Adipocyte (in vitro differentiated cells): ENCODE measurements at places on chromosomes 6 and 20.

DNA sequence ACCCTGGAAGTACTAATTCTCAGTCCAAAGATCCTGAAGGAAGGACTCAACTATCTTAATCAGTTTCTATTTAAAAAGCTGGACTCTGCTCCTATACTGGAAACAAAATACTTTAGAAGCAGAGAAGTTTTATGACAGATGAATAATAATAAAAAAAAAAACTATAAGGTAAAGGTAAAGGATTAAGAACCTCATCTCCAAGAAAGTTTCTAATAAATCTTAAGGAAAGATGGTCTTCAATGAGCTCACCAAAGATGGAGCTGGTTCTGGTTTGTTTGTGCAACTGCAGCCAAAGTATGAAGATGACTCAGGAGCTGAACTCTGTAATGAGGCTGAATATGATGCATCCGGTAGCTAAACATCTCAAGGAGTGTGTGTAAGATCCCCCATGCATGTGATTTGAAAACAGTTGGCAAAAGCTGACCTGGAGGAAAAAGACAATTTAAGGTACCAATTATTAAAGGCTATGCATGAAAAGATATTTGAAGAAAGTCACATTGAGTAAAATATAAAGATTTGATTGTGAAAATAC, 25.2 kb downstream of the MED23 start:
- peak; percentile 82 for DNase-seq

GRCh38 chr6:142927271-142927580, 17.8 kb downstream of the HIVEP2 start:
- no peak for DNase-seq

DNA sequence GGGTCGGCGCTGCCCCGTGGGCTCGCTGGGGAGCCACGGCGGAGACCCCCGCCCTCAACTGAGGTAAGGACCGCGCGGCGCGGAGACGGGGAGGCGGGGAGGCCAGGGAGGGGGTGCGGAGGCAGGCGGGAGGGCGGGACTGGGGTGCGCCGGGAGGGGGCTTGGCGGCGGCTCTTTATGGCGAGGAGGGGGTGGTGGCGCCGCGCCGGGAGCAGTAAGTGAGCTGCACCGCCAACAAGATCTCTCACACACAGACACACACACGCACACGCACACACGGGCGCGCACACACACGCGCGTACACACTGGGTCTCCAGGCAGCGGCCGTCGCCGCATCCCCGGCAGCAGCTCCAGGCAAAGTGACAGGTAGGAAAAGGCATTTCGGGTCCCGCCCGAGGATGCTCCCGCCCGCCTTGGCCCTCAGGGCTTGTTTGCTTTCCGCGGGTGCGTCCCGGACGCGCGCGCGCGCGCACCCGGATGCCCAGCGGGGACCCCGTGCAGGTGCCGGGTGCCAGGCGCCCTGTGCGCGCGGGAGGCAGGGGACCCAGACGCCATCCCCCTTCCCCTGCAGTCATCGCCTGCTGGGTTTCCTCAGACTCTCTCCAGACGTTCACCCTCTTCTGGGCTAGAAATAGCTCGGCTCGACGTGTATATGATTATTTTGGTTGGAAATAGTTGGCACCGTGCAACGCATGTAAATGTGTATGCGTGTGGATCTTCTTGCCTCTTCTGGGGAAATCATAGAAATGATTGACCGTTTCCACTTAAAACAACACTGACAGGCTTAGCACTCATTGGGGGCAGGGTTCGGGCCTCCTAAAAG, at the start of gene PLCB4:
PLCB4 (plus strand) TSS at position 247 of the 823 bp plus-strand sequence. CDS start 238,728 bp downstream, outside the sequence.
- peak; percentile 72 for DNase-seq

GRCh38 chr20:43006651-43007375, 182.9 kb downstream of the PTPRT start:
- DNase-seq = no peak

DNA sequence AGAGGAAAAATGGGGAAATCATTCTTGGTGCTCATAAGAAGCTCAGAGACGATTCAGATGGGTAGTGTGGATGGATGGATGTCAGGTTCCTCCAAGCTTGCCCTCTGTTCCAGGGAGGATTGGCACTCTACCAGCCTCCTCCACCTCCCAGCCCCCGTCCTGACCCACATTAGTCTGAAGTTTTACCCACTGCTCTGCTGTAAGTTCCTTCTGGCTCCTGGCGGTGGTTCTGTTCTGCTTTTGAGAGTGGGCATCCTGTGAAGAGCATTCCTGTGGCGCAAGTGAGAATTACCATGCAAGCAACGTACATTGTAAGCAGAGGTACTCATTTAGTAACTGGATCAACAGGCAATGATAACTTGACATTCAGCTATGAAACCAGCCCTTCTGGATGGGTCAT, 103.4 kb downstream of the SYNDIG1 start:
- DNase-seq = no peak

- peak; percentile 77 for DNase-seq
Observed at GRCh38 chr20:54510541-54511129, 35.2 kb downstream of the DOK5 start.

GRCh38 chr6:67287566-67287965, 1347.5 kb upstream of the ADGRB3 start:
- DNase-seq = no peak

DNA sequence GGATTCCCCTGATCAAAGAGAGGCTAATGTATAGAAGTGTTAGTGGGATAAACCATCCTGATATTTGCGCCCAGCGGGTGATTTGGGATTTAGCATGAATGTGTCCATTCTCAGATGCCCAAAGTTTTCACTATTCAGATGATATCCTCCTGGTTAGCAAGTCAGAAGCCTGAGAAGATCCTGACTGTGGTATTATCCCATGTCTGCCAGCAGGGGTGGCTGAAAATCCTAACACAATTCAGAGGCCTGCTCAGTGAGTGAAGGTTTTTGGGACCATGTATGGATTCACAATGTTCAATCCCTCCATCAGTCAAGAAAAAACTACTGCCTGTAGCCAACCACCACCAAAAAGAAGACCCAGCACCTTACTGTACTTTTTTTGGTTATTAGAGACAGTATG, 34.1 kb upstream of the SPACA1 start:
- no peak for DNase-seq

- no peak for DNase-seq
Observed at GRCh38 chr20:25258828-25259227, 10.9 kb downstream of the PYGB start.

- no peak for DNase-seq
Observed at GRCh38 chr20:1576641-1577040, 19.1 kb upstream of the SIRPD start.

GRCh38 chr6:90811596-90812226, 224.8 kb upstream of the MAP3K7 start:
- no peak for DNase-seq

GRCh38 chr6:150169609-150170008, 26.8 kb downstream of the PPP1R14C start:
- peak; percentile 58 for DNase-seq

DNA sequence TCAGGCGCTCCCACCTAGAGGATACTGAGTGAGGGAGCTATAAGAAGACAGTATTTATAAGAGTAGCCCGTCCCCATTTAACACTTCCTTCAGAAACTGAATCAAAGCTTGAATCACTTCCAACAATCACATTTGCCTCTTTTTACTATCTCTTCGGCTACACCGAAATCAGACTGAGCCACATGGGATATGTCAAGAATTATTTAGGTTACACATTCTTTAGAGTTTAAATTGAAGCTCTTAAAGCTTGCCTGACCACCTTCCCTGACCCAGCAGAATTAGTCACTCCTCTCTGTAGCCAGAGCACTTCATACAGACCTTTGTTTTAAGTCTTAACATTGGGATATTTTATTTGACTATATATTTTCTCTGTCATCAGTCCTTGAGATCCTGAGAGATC, 163.7 kb downstream of the MAFB start:
- no peak for DNase-seq
